Stimulated activated CD4-positive, alpha-beta T cell treated with anti-CD3 and anti-CD28 coated beads, TNF-alpha, amount 100 ng/mL, for 1 hour (primary cell): ENCODE measurements at places on chromosomes 1 and 21.

DNA sequence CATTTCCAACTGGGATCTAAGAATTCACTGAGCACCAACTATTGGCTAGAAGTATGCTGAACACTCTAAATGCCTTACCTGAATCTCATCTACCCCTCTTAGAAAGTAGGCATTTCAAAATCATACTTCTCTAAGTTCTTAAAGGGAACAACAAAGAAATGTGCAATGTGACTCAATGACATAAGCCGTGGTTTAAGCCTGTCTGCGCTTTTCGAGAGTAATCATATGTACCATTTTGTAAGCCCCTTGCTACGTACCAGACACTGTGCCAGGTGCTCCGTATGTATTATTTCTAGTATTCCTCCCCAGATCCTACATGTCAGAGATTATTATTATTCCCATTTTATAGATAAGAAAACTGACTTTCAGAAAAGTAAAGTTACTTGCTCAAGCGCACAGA, 454.2 kb downstream of the SETD4 start:
- DNase-seq: no peak

GRCh38 chr1:39453603-39454002, 37.8 kb upstream of the BMP8A start:
- DNase-seq: no peak

- DNase-seq: no peak
Measured at GRCh38 chr1:225820522-225821120, 10.7 kb downstream of the EPHX1 start.

DNA sequence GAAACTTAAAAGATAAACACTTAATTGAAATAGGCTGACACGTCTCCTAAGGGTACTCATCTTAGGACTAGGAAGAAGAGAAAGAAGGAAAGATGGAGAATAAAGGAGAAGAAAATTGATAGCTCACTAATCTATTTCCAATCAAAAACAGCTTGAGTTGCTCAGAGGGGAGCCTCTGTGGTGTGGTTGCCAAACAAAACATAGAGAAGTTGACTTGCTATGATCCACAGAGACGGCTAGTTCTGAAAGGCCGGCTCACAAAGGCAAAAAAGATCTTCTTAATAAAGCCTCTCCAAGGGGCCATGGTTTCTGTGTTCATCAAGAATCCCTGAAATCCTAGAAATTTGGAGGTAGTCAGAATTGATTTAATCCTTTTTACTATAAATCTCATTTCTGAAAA, 644.1 kb downstream of the LMO4 start:
- DNase-seq: no peak

GRCh38 chr1:54987919-54988705, 7.7 kb downstream of the TMEM61 start:
- DNase-seq: no peak

GRCh38 chr1:98698625-98699024, 37.1 kb downstream of the SNX7 start:
- no peak for DNase-seq

DNA sequence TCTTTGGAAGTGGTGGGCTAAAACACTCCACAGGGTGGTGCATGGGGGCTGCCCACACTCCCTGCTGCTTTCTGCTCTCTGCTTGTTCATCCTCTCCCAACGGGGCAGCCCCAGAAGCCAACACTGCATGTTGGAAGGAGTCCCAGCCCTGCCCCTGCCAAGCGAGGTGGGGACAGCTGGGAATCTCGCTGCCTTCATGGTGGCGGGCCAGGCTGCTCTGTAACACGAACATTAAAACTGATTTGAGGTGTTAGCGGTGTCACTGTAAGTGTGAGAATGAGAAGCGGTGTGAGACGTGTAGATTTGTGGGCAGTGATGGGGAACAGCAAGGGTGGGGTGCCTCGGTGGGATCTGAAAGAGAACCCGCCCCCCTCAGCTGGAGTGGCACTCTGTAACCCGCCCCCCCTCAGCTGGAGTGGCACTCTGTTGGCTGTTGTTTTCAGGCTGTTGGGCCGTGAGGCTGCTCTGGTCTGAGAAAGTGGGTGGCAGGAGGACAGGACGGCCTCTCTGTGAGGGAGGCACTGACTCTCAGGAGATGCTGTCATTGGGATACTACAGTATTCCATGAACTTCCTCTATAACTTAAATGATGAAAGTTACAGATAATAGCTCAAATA, 80.9 kb downstream of the PCBP3 start:
- no peak for DNase-seq

DNA sequence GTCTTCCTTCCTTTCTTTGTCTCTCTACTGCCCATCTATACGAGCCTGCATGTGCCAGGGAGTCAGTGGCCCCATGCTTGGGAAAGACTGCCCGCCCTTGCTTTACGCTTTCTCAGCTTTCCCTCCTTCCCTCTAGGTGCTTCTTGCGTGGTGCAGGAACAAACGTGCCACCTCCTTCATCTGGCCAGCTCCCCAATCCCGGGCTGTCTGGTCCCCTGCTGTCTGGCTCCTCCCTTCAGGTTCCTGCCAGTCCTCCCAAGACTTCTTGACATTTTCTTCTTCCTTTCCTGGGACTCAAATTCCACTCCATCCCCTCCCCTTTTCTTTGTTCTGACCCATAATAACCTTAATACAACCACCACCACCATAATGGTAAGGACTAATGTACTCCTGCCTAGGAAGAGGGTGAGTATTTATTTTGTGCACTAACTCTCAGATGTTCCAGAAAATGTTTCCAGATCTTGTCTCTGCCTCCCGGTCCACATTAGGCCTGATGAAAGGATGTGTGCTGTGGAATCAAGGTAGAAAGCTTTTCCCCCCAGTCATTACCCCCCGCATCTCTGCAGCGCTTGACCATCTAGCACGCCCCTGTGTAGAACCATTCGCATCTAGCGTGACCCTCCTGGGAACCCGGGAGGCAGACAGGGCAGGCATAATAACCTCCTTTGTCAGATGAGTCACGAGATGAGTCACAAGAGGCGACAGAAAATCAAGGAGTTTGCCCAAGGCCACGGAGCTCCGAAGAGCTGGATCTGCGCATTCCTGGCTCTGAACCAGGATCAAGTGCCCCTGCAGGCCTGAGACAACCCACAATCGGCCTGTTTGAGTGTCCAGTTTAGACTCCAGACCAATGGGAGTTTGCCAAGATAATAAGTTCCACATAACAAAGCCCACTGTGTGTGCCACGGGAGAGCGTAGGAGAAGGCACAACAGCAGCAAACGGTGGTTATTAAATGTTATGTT, 60.1 kb upstream of the NEK2 start:
- no peak for DNase-seq
